CD4-positive, alpha-beta T cell (primary cell): ENCODE measurements at places on chromosomes 2 and 18.

DNA sequence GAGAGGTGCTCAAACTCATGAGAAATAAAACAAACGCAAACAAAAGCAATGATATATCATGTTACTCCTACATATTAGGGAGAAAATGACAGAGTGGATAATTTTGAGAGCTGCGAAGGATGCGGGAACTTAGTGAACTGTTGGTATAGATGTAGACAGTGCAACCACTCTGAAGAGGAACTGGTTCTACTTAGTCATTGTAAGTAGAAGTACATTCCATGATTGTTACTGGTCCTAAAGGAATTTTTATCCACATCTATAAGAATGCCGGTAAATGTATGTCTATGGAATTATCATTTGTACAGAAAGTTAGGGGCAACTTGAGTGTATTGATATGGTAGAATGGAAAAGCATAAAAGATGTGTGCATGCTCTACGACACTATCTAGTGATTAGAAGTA is 1238.4 kb downstream of the LRP1B start:
- no peak for DNase-seq

DNA sequence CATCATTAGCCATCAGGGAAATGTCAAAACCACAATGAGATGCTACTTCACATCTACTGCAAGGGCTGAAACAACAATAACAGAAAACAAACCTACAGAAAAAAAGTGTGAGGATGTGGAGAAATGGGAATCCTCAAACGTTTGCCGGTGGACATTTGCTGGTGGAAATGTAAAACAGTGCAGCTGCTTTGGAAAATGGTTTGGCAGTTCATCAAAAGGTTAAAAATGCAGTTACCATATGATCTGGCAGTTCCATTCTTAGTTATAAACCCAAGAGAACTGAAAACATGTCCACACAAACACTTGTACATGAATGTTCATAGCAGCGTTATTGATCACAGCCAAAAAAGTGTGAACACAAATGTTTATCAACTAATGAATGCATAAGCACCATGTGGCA is 44.2 kb downstream of the PROC start:
- DNase-seq, result no peak

- DNase-seq, result no peak
These were observed 37.5 kb downstream of the ST8SIA5 start for GRCh38 chr18:46719388-46719787.

GRCh38 chr2:181300600-181301291 is 156.4 kb upstream of the ITGA4 start:
- peak; percentile 27 for DNase-seq

- no peak for DNase-seq
These were observed 209.7 kb upstream of the EPAS1 start for GRCh38 chr2:46087492-46087891.

DNA sequence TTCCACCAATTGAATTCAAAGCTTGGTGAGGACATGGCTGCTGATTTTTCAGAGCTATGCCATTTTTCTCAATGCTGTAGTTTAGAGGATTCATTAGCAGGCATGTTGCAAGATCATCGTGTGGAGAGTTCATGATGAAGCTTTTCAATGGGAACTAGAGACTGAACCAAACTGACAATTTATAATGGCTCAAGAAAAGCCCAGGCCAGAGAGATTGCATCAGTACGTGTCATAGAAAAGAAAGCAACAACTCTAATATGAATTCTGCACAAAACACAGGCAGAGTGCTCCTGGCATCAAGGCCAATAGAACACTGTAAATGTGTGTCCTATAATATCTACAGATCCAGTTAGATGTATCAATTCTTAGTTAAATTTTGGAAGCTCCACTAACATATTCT is 477.6 kb downstream of the LRP1B start:
- DNase-seq, result no peak

- DNase-seq, result no peak
These were observed 91.5 kb downstream of the CCBE1 start for GRCh38 chr18:59605633-59606192.

- no peak for DNase-seq
These were observed 27.9 kb downstream of the RMND5A start for GRCh38 chr2:86747711-86748639.

GRCh38 chr2:224366267-224366844 is 35.6 kb downstream of the FAM124B start:
- no peak for DNase-seq

DNA sequence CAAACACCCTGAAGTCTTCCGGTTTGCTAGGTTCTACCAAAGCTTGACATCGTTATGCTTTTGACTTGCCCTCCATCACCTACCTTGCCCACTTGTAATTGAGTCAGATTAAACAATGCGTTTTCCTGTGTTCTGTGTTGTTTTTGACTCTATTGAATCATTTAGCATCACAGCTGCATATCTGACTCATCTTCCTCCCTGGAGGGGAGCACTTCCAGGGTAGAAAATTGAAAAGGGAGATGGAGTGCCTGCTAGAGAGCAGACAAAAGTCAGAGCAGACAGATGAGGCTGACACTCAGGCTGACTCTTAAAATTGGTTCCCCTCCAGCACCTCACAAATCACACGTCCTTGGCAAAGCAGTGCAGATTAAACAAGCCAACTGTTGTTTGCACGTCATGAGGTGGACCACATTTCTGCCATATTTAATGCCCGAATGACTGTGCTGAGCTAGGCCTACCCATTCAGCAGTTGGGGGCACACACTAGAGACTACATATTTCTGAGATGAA is 2.2 kb downstream of the MPP4 start:
- DNase-seq, result no peak

GRCh38 chr2:74617122-74617521 is 31.0 kb downstream of the M1AP start:
- DNase-seq, result no peak

DNA sequence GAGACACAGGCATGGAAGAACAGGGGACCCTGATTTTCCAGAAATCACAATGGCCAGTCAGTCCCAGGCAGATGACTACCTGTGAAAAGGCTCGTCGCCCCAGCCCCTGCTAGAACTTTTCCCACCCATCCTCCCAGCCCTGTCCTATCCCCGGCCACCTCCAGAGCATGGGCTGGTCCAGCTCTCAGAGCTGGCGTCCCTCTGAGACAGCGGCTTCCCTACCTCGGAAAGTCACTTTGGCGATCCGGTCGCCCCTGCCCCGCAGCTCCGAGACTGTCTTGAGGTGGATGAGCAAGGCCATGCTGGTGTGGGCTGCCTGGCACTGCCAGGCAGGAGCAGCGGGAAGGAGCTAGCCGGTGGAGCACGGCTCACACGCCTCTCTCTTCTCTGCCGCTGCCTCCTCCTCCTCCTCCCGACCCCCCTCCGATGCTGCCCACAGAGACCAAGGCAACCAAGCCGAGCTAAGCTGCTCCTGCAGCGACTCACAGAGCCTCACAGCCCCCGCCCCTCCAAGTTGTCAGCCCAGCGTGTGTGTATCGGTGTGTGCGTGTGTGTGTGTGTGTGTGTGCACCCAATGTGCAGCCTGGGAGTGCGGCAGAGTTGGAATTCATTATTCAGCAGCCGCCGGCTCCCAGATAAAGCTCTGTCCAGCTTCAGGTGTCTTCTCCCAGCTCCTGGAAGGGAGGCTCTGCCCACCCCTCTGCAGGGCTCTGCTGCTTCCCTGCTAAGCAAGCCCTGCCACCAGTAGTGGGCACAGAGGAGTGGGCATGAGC is 80.5 kb upstream of the OTOF start:
- DNase-seq, result no peak

- peak; percentile 68 for DNase-seq
These were observed 2.5 kb upstream of the CNDP2 start for GRCh38 chr18:74493689-74494088.

GRCh38 chr2:197274349-197274748 is 36.2 kb downstream of the ANKRD44 start:
- DNase-seq, result no peak

DNA sequence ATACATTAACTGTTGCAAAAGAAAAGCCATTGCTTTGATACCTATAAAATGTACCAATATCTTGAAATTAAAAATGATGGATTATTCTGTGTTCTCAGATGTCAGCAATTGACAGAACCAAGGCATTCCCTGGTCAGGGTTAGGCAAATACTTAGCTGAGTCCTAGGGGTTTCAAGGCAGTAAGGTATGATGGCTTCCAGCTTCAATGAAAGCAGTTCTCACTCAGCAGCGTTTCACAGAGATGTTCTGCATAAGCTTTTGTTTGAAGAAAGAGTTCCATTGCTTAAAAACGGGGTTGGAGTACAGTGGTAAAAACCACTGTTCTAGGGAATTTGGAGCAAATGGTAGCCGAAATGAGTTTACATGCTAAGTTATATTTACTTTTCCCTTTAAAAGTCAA is 17.0 kb upstream of the KANSL1L start:
- DNase-seq, result no peak

GRCh38 chr2:181859803-181860202 is 31.7 kb upstream of the ITPRID2 start:
- no peak for DNase-seq

GRCh38 chr2:84187258-84187657 is 271.8 kb downstream of the SUCLG1 start:
- DNase-seq, result no peak

GRCh38 chr18:76528477-76529432 is 33.7 kb upstream of the ZNF516 start:
- DNase-seq, result no peak

- DNase-seq, result no peak
These were observed 97.8 kb downstream of the BABAM2 start for GRCh38 chr2:27988306-27988705.

- DNase-seq, result no peak
These were observed 28.4 kb downstream of the CFLAR start for GRCh38 chr2:201144101-201145051.

- DNase-seq, result no peak
These were observed 13.3 kb upstream of the LCLAT1 start for GRCh38 chr2:30433541-30434299.

DNA sequence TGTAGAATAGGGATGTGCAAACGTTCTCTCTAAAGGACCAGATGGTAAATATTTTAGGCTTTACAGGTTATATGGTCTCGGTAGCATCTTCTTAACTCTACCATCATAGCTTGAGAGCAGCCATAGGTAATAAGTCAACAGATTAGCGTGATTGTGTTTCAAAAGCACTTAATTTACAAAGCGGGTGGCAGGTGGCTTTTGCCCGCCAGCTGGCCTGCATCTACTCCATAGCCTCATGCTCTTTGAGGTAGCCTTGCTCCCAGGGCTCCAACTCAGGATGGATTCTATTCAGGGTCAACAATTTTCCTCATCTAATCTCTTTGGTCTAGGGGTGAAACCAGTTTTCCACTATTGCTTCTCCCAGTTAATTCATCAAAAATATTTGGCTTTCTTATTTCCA is 5.0 kb upstream of the ATP9B start:
- no peak for DNase-seq

DNA sequence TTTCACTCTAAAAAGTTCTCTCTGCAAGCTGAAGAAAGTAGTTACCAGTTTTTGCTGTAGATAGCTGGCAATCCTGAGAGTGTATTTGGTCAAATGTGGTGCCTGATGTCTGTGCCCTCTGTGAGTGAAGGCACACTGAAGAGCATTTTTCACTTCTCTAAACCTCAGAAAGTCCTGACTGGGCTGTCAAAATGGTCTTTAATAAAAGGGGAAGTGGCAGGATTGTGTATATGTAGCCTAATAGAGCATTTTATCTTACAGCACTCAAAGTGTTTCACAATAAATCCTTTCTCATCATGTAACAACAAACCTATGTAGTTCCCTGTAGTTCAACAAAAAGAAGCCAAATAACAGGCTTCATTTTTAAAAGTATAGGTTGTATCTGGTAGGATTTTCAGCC is 1552.3 kb upstream of the SLC39A10 start:
- DNase-seq, result no peak

- DNase-seq, result no peak
These were observed 423.7 kb downstream of the METTL4 start for GRCh38 chr18:2147476-2148230.

- no peak for DNase-seq
These were observed 618 bp downstream of the POLR2D start for GRCh38 chr2:127857265-127857808.

GRCh38 chr2:73070643-73071359 is 711 bp downstream of the SFXN5 start:
- peak; percentile 7 for DNase-seq

DNA sequence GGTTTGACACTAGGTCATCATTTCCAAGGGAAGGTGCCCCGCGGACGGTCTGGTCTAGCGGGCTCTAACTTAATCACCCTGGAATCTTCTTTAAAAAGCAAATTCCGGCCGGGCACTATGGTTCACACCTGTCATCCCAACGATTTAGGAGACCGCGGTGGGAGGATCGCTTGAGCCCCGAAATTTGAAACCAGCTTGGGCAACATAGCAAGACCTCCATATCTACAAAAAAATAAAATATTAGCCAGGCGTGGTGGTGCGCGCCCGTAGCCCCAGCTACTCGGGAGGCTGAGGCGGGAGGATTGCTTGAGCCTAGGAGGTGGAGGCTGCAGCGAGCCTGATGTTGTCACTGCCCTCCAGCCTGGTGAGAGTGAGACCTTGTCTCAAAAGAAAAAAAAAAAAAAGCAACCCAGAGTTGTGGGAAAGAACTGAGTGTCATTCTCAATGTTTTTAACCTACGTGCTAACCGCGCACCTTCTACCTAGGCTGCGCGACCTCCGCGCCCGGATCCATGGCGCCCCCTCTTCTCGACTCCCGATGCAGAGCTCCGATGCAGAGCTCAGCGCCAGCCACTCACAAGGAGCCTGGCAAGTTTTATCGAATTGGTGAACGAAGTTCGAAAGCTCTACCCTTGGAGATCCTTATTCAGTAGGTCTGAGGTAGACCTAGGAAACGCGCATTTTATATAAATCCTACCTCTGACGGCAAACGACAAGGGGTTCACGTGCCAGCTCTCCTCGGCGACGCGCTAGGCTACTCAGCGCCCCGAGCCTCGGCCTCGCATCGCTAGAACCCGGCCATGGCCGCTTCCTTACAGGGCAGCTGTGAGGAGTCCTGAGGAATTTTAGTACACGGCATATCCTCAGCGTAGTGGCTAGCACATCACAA is 888 bp upstream of the TWSG1 start:
- DNase-seq, result peak; percentile 2

GRCh38 chr2:239977111-239977510 is 48.0 kb downstream of the NDUFA10 start:
- DNase-seq, result no peak

GRCh38 chr2:214995409-214995808 is 143.0 kb downstream of the ABCA12 start:
- DNase-seq, result no peak

GRCh38 chr2:240512666-240513535 is 44.9 kb downstream of the ANKMY1 start:
- DNase-seq, result no peak

- DNase-seq, result no peak
These were observed 171.6 kb downstream of the PLCL1 start for GRCh38 chr2:197975931-197976519.

- DNase-seq, result no peak
These were observed 38.9 kb upstream of the TRIM43 start for GRCh38 chr2:95552911-95553310.
